ENCODE measurements at places on chromosomes 3 and 15. TPM values are rescaled to one million over a fixed set of nuclear protein-coding genes. Genes with fewer than 3 reads are reported as not detected.

Gene LAMB2
- 154 TPM for total RNA-seq

Gene GHSR
- not detected for total RNA-seq

Gene GOLGA8S
- not detected for total RNA-seq

Gene IMPG2
- not detected for total RNA-seq

Gene HIGD2B
- not detected for total RNA-seq

Gene ERICH6
- not detected for total RNA-seq

Gene GPR176
- total RNA-seq = 248 TPM

Gene RSL24D1
- total RNA-seq = 125 TPM

DNA sequence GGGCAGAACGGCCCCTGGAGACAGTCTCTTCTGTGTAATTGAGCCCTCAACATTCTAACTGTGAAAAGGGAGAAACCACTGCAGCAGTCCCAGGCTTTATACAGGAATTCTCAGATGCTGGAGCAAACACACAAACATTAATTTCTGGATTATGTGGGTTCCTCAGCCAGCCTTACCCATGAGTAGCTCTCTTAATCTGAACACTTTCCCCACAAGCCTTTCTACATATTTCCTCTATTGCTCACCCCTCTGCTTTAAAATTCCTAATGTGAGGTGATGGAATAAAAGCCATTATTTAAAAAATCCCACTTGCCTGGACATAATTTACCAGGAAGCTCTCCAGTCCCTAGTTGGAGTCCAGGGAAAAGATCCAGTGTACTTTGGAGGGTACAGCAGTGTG, 139.0 kb downstream of the CTNNB1 start:
- H3K27ac ChIP-seq = no peak overlapping the region
- H3K4me3 ChIP-seq = no peak overlapping the region
- H3K36me3 ChIP-seq = no peaks in the 10 kb centered on the region
- DNase-seq = no peak
- no peaks in the 10 kb centered on the region for H3K4me1 ChIP-seq

- no peak for DNase-seq
- H3K4me1 ChIP-seq = no peaks in the 10 kb centered on the region
- no peaks in the 10 kb centered on the region for H3K27me3 ChIP-seq
- H3K4me3 ChIP-seq = no peak overlapping the region
Measured at GRCh38 chr15:101228313-101228712, 23.5 kb downstream of the CHSY1 start.

DNA sequence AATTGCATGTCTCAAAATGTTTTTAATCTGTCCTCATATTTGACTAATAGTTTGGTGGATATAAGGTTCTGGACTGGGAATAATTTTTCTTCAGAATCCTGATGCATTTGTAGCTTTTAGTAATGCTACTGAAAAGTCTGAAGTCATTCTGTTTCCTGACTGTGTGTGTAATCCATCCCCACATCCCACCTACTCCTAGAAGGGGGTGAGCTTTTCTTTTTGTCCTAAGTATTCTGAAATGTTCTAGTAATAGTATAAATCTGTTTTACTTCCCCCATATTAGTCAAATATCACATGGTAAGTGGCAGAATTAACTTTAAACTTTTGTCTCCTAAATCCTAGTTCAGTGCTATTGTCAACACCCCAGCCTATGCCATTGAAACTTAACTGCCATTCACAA, 162.8 kb downstream of the GREM1 start:
- H3K27ac ChIP-seq = no peak overlapping the region
- H3K4me1 ChIP-seq = no peaks in the 10 kb centered on the region

DNA sequence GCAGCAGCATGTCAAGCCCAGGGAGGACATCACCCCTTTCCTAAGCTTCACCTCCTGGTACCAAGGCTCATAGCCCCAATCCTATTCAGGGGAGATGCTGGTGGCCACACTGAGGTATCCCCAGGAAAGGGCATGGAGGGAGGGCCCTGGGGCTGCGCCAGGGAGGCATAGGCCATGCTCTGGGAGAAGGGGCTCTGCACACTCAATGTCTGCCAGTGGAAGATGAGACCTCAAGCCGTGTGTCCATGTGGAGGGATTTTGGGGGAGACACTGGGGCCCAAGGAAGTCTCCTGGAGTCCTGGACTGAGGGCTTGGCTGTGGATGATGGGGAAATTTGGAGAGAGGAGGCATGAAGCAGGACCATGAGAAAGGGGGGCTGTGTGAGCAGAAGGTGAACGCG, 21.2 kb upstream of the PRR23E start:
- no peak overlapping the region for H3K4me3 ChIP-seq
- no peaks in the 10 kb centered on the region for H3K4me1 ChIP-seq
- no peak overlapping the region for H3K27ac ChIP-seq
- H3K36me3 ChIP-seq = no peaks in the 10 kb centered on the region
- DNase-seq = no peak
- no peaks in the 10 kb centered on the region for H3K27me3 ChIP-seq

- H3K27ac ChIP-seq = no peak overlapping the region
- peaks cover 23% of the 10 kb centered on the region for H3K4me1 ChIP-seq
- peak overlapping the region; percentile 96 for H3K4me3 ChIP-seq
- DNase-seq = peak; percentile 86
Measured at GRCh38 chr15:82044373-82045178, 1.2 kb downstream of the MEX3B start.

GRCh38 chr3:81279481-81280379, 481.7 kb downstream of the GBE1 start:
- H3K27ac ChIP-seq = no peak overlapping the region
- DNase-seq = no peak
- H3K4me3 ChIP-seq = no peak overlapping the region
- no peaks in the 10 kb centered on the region for H3K36me3 ChIP-seq
- no peaks in the 10 kb centered on the region for H3K27me3 ChIP-seq

- DNase-seq = no peak
- no peak overlapping the region for H3K27ac ChIP-seq
- H3K27me3 ChIP-seq = no peaks in the 10 kb centered on the region
Measured at GRCh38 chr3:196600359-196600758, 31.9 kb downstream of the FBXO45 start.

DNA sequence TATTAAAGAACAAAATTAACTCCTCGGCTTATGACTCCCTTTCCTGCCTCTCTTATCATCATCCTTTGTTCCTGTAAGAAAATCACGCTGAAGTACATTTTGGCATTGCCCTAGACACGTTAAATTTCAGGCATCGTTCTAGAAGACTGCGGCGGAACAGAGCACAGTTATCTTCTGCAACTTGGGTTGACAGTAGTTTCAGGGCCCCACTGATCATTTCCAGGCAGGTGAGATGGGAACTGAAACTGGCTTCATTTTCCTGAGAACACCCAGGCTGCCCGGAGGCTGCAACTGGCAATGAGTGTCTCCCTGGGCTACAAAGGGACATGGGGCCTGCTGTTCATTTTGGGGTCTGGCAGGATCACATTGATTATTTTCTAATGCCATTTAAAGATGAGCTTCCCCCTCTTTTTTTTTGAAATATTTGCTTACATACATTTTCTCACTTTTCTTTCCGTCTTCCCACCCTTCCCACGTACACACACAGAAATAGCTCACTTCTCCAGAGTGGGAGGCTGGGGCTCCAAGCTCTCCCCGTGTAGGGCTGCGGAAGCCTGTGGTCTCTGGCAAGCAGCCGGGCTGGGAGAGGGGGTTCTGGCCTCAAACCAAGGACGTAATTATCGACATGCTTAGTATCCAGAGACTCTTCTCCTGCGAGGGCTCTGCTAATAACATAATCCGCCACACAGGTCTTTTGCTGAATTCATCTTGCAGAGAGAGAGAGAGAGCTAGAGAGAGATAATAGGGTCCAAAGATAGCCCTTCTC, 267.4 kb downstream of the ABHD5 start:
- peaks cover 26% of the 10 kb centered on the region for H3K4me1 ChIP-seq
- DNase-seq = no peak
- no peaks in the 10 kb centered on the region for H3K27me3 ChIP-seq
- no peaks in the 10 kb centered on the region for H3K36me3 ChIP-seq
- no peak overlapping the region for H3K4me3 ChIP-seq
- H3K27ac ChIP-seq = no peak overlapping the region

DNA sequence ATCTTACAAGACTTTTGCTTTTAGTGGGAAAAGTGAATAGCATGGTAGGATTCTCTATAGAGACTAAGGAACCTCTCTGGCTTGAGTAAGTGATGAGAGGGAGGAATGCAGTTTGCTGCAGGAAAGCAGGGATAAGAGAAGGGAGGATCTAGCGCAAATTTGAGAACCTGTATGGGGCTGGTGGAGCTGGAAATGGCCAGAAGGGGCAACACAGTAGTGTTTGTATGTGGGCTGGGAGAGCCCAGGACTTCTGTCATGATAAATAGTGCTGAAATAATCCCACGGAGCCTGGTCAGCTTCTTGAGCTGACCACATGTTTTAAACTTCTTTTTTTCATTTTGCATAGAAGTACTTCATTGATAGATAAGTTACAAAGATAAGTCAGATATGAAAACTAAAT, 11.2 kb upstream of the SHC4 start:
- peak overlapping the region; percentile 68 for H3K4me3 ChIP-seq
- no peak overlapping the region for H3K27ac ChIP-seq
- no peaks in the 10 kb centered on the region for H3K36me3 ChIP-seq
- peak; percentile 61 for DNase-seq
- H3K27me3 ChIP-seq = 0 out of 2 replicates have a peak, but pooled peaks cover 6% of the 10 kb centered on the region

DNA sequence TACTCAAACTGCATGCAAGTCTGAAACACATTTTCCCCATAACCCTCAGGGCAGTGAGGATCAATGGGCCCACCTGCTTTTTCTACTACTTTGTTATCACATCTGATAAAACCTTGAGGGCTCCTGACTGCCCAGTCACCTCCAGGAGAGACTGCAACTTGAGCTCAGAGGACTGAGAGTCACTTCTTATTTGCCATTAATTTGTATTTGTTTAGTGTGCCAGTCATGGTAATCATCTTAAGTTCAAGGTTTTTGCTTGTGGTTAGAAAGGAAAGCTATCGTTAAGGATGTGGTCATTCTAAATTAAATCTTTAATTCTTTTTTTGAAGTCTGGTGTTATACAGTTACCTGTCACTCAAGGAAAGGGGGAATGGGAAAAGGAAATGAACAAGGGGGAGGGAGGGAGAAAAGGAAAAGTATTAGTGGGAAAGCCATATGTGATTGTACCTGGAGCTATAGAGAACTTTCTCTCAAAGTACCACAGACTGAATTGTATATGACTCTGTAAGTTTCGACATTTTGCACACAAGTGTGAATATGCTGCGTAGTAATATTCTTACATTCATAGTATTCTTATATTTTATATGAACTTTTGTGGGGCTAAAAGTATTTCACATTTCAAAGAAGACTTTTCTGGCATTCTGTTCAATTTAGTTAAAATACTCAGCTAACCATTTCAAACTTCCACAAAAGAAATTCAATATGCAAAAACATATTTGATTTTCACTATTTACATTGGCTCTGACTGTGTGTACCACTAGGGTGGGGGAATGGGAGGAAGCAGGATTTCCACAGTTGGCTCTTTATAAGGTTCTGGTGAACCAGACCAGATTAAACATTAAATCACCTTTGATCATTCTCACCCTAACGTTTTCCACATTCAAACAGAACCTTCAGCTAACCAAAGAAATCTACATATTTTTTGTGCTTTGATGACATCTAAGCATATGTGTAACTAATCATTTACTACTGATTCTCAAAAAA, 166.5 kb upstream of the ATP11B start:
- no peaks in the 10 kb centered on the region for H3K27me3 ChIP-seq
- DNase-seq = no peak
- no peaks in the 10 kb centered on the region for H3K4me1 ChIP-seq
- no peak overlapping the region for H3K27ac ChIP-seq
- H3K36me3 ChIP-seq = no peaks in the 10 kb centered on the region

- H3K27ac ChIP-seq = no peak overlapping the region
- no peaks in the 10 kb centered on the region for H3K36me3 ChIP-seq
- peaks cover 65% of the 10 kb centered on the region for H3K4me1 ChIP-seq
- DNase-seq = no peak
Measured at GRCh38 chr3:177124882-177125281, 72.4 kb downstream of the TBL1XR1 start.

DNA sequence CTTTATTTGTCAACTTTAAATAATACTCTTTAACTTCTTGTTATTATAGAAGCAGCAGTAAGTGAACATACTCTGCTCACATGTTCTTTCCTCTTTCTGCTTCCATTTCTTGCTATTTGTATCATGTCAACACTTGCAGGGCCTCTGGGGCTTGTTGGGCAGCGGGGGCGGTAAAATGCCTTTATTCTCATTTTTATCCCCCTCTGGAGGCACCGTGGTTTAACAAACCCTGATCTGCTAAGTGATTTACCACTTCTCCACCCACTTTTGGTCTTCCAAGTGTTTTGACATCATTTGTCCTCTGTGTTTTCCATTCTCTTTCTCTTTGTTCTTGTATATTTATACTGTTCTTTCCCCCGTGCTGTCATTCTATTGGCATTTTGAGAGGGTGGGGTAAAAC, 33.9 kb downstream of the SCN10A start:
- H3K4me3 ChIP-seq = no peak overlapping the region
- H3K4me1 ChIP-seq = no peaks in the 10 kb centered on the region
- H3K27ac ChIP-seq = no peak overlapping the region
- DNase-seq = no peak
- H3K36me3 ChIP-seq = no peaks in the 10 kb centered on the region

GRCh38 chr3:20111836-20112235, 71.6 kb downstream of the KAT2B start:
- no peak overlapping the region for H3K4me3 ChIP-seq
- DNase-seq = peak; percentile 22
- no peaks in the 10 kb centered on the region for H3K36me3 ChIP-seq
- H3K27me3 ChIP-seq = no peaks in the 10 kb centered on the region
- 0 out of 2 replicates have a peak, but pooled peaks cover 2% of the 10 kb centered on the region for H3K4me1 ChIP-seq
- H3K27ac ChIP-seq = no peak overlapping the region

DNA sequence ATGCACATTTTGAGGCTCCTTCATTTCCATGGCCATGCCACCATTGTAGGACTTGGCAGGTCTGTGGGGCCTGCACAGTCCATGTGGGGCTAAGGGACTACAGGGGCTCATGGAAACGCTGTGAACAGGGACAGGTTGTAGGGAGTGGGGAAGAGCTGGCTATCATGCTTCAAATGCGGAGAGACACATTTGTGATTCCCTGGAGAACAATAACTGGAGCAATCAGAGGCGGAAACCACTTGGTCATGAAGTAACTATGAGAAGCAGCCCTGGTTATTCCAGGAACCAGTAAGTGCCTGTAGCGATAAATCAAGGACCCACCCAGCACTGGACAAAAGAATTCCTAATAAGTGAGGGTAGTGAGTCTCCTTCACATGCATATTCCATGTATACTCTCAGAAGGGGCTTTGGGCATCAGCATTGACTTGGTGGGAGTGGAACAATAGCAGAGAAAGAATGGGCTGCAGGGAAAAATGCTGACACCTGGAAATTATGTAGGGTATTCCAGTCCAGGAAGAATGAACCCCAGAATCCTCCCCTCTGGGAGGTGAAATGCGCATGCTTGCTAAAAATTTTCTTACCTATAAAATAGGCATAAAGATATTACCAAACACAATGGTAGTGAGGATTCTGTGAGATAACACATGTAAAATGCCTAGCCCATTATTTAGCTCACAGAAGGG, 251.4 kb upstream of the ROPN1 start:
- H3K4me1 ChIP-seq = no peaks in the 10 kb centered on the region
- no peak overlapping the region for H3K4me3 ChIP-seq
- H3K27me3 ChIP-seq = no peaks in the 10 kb centered on the region
- DNase-seq = no peak

DNA sequence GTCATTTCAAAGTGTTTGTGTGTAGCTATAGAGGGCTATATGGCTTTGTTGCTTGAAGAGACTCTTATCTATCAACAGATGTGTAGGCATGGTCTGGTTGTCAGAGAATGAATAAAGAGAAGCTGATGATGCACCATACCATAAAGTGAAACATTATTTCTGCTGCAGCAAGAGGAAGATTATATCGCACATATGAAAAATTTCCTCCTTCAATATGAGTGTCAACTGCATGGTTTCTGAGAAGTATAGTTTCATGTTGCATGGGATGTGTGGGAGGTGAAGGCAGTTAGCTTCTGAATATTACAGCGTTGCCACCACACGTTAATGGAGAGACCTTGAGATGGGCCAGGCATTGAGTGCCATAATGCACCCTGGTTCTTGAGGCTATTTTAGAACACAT, 217.9 kb downstream of the SATB1 start:
- no peak for DNase-seq
- H3K4me1 ChIP-seq = peaks cover 8% of the 10 kb centered on the region
- H3K4me3 ChIP-seq = no peak overlapping the region
- H3K36me3 ChIP-seq = no peaks in the 10 kb centered on the region
